ENCODE measurements at places on chromosomes 1 and 21.

DNA sequence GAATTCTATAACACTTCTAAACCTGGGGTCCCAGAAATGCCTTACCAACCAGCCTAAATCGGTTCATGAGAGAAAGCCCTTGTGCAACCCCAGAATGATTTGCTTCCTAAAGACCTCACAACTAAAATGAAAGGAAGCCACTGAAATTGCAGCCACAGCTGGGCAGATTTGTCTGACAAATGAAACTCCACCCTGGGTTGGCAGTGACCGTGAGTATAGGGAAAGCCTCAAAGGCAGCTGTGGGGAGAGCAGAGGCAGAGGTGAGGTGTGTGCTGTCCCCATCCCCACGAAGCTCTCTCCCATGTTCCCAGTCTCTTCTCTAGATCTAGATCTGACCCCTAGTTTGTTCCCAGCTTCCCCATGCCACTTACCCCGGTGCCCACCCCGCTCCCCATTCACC lies 23.1 kb downstream of the RHBDL2 start:
- DNase-seq, result no peak

DNA sequence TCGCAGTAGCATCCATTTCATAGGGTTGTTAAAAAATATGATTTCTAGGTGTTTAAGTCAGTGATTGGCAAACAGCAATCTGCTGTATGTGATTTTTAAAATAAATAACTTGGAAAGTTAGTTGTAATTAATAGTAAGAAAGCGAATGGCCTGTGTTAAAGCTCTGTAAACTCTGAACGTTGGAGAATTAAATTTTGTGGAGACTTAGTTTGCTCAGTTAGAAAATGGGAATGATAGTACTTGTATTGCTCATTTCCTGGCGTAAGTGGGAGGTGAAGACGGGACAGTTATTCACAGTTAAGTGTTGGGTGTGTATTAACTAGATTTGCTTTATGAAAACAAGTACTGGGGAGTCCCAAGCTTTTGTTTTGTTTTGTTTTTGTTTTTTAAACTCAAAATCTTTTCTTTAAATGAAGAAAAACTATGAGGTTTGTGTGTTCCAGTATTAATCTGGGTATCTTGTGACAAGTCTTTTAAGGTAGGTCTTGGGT lies 995 bp downstream of the CACYBP start:
- DNase-seq, result no peak

DNA sequence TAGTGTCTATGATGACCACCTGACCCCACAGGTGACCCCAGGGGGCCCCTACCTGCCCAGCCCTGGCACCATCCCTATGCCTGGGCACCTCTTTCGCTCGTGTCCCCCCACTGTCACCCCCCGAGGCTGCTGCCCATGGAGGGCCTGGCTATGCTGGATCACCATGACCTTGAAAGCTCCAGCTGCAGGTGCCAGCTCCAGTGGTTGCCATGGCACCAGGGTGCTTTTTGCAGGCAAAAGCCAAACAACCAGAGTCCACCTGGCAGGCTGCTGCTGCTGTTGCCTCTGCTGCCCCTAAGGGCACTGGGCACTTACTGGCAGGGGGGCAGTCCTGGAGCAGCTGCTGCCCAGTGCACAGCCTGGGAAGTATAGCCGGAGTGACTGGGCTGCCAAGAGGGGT lies 21.7 kb downstream of the ETNK2 start:
- DNase-seq, result no peak

DNA sequence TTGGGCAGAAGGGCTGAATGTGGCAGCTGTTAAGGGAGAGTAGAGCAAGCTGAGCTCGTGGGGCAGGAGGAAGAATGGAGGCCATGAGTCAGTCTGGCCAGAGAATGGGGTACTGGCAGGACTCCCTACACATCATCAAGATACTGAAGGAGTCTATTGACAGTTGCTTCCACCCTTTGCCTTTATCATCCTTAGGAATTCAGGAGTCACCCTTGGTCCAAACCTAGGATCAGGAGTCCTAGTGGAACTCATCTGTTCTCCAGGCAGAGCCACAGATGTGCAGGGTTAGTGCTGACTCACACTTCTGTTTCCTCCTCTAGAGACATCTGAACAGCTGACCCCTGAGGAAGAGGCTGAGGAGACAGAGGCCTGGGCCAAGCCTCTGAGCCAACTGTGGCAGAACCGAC lies 18.7 kb upstream of the ST3GAL3 start:
- DNase-seq, result no peak

DNA sequence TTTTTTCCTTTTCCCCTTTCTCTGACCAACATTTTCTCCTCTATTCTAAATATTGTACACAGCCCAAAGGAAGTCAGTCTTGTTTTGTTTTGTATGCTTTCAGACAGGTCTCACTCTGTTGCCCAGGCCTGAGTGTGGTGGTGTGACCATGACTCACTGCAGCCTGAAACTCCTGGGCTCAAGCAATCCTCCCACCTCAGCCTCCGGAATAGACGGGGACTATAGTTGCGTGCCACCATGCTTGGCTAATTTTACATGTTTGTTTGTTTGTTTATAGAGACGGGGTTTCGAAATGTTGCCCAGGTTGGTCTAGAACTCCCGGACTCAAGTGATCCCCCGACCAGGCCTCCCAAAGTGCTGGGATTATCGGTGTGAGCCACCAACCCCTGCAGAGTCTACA lies 72.8 kb downstream of the NRIP1 start:
- no peak for DNase-seq

GRCh38 chr1:244296447-244296846 lies 155.3 kb downstream of the ADSS2 start:
- no peak for DNase-seq

- no peak for DNase-seq
Observed at GRCh38 chr1:205091043-205091740, 6.9 kb upstream of the TMEM81 start.

DNA sequence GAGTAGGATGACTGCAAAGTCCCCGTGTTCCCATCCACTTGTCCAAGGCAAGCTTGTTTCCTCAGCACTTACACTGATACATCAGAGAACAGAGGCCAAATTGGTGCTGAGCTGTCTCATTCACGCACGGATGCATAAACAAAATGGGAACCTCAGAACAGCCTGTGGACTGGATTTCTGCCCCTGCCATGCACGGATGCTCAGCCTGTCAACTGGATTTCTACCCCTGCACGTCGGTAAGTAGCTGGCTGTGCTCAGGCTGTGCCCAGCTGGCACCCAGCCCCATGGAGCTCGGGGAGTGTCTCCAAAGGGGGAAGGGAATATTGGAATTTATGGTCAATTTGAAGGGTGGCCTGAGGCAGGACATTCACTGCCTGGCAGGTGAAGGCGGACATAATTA lies 40.8 kb upstream of the TMPRSS2 start:
- DNase-seq, result no peak

DNA sequence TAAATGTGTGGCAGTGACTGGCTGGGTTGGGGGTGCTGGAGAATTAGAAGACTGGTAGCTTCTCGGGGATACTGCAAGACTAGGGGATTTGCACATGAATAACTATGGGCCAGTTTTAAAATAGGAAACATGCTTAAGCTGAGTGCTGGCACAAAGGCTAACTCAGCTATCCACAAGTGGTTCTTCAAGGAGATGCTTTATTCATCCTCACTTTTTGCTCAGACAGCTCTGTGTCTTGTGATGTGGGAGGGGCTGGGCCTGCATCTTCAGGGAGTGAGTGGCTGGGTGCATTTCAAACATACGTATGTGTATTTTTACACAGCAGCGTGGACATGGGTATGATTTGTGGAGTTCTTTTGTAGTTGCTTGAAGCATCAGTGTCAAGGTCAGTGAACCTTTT lies 2.3 kb downstream of the COQ8A start:
- DNase-seq, result no peak

- no peak for DNase-seq
Observed at GRCh38 chr1:39524171-39524570, 32.7 kb downstream of the BMP8A start.

GRCh38 chr1:175632667-175633066 lies 110.7 kb downstream of the TNR start:
- DNase-seq, result no peak

DNA sequence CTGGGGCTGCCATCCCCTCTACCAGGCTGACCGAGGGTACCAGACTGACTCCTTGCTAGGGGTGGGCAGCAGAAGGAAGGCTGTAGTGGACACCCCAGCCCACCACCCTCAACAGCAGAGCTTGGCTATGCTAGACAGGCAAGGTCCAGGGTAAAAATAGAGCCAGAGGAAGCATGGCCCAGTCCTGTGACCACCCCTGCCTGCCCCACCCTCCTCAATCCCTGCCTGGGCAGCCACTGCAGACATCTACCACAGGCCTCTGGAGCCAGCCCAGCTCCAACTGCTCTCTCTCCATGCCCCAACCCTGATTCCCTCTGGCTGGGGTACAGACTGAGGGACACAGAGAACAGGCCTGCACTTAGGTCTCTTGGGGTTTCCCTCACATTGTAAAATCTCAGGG lies 1.7 kb downstream of the S100A1 start:
- no peak for DNase-seq

DNA sequence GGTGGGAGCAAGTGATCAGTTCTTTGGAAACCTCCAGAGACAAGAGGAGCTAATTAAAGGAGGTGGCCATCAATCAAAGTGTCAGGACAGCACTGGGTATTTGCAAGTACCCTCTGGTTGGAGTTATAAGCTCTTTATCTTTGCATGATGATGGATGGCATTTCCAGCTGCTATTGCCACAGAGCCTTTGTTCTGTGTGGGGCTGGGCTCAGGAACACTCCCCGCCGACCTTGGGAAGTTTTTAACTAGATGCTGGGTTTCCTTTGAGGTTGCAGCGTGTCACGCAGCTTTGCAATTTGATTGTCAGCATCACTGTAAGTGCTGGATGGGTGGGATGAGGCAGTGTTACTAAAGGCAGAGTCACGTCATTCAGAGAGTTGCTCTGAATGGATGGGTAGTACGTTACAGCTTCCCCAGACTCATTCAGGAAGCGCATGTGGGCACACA lies 68.9 kb downstream of the CNIH3 start:
- DNase-seq, result no peak

- no peak for DNase-seq
Observed at GRCh38 chr1:46057781-46058180, 74.6 kb downstream of the PIK3R3 start.

GRCh38 chr1:211529453-211529852 lies 37.5 kb upstream of the RD3 start:
- no peak for DNase-seq

GRCh38 chr1:4019147-4019521 lies 119.1 kb upstream of the C1orf174 start:
- DNase-seq, result no peak

GRCh38 chr1:31981972-31982371 lies 31.7 kb upstream of the KHDRBS1 start:
- DNase-seq, result no peak

GRCh38 chr21:32958288-32959002 lies 67.3 kb upstream of the OLIG2 start:
- no peak for DNase-seq

DNA sequence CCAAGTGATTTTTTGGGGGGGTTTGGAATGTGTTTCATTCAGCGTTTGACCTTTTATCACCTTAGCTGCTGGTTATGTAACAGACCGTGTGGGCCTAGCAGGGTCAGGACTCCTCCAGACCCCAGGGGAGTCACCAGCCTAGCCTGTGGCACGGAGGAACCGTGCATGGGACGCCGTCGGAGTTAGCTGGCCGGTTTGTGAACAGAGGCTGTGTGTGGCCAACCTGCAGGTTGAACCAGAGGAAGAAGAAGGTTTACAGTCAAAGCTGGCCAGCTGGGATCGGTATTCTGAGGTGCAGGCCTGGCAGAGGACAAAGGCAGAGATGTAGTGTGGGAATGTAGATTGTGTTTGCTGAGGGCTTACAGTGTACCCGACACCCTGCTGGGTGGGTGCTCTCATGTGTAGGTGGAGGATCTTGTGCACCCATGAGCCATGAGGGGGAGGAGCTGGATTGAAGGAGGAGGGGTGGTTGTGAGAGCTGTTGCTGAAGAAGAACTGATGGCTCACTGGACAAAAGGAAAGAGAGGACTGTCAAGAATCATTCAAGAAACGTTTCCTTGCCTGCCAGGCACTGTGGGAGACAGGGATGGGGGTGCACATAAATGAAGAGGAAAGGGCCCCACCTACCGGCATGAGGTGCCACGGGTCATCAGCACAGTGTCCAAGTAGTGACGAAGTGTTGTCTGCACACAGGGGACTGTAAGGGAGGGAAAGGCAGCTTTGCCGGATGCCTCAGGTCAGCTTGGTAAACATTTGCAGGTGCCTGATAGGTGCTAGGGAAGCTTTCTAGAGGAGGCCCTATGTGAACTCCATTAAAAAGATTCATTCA lies 40.0 kb upstream of the PWP2 start:
- no peak for DNase-seq

GRCh38 chr21:44395260-44395659 lies 41.8 kb downstream of the TRPM2 start:
- no peak for DNase-seq

GRCh38 chr1:66439031-66439740 lies 94.8 kb upstream of the SGIP1 start:
- DNase-seq, result no peak

- no peak for DNase-seq
Observed at GRCh38 chr1:224700918-224701531, 84.9 kb downstream of the CNIH3 start.

DNA sequence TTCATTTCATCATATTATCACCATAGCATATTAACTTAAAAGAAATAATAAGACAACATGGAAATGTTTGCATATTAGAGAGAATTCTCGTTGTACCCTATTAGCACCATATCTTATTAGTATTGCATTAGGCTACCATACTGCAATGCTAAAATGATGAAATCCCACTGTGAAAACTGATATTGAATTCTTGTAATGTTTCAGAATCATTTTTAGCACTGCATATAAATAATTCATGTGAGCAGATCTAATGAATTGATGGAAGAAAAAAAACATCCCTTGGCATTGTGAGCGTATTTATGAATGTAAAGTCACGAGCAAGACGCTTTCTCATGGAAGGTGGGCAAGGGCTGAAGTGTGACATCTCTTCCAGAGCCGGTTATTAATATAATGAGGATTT lies 257.1 kb upstream of the PTBP2 start:
- DNase-seq, result no peak

DNA sequence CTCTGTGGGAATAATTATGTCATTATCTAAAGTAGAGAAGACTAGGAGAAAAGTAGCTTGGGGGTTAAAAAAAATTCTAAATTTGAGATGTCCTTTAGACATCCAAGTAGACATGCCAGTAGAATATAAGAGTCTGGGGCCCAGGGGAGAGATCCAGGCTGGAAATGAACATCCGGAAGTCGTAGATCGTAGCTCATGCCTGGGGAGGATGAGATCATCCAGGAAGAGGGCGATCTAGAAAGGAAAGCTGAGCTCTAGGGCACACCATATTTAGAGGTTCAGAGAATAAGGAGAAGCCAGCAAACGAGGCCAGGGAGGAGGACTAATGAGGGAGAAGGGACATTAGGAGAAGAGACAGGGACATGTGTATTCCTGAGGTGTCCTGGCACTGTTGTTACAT lies 12.2 kb downstream of the NGF start:
- DNase-seq, result no peak

- DNase-seq, result no peak
Observed at GRCh38 chr1:229146647-229147046, 124.3 kb upstream of the RAB4A start.

Data from NCI-H2081 treated with DMSO at 0.1 percent for 48 hours (cell line).